Activated naive CD4-positive, alpha-beta T cell treated with anti-CD3 and anti-CD28 coated beads, Interleukin-2, amount 50 U/mL, for 16 hours (primary cell): ENCODE measurements at places on chromosomes 6 and 20.
A peak's percentile ranks its signal among the peaks of the same experiment; 100 is the strongest.

- DNase-seq = peak; percentile 73
Observed at GRCh38 chr6:42782689-42783176, 881 bp downstream of the BICRAL start.

GRCh38 chr6:151239603-151240035 is at the start of gene AKAP12:
Gene AKAP12, plus strand, starts transcription at chr6:151239967. Its CDS starts 596 bp downstream, at chr6:151240563.
- DNase-seq = no peak

- DNase-seq = no peak
Observed at GRCh38 chr20:33312583-33312982, 29.6 kb downstream of the BPIFB1 start.

DNA sequence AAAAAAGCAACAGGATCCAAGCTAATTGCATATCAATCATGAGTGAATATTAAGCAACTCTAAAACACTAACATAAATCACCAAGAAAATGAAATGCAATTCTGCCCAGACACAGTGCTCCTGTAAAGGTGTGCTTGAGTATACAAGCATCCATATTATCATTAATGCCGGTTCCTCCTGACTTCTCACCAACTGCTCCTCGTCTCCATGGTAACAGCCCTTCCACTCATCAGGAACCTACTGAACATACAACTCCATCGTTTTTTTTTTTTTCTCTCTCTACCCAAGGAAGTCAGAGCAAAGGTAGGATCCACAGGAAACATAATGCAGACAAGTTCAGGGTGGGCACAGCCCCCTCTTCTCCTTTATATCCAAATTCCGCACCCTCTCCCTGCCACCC is 12.4 kb downstream of the GABBR1 start:
- no peak for DNase-seq

DNA sequence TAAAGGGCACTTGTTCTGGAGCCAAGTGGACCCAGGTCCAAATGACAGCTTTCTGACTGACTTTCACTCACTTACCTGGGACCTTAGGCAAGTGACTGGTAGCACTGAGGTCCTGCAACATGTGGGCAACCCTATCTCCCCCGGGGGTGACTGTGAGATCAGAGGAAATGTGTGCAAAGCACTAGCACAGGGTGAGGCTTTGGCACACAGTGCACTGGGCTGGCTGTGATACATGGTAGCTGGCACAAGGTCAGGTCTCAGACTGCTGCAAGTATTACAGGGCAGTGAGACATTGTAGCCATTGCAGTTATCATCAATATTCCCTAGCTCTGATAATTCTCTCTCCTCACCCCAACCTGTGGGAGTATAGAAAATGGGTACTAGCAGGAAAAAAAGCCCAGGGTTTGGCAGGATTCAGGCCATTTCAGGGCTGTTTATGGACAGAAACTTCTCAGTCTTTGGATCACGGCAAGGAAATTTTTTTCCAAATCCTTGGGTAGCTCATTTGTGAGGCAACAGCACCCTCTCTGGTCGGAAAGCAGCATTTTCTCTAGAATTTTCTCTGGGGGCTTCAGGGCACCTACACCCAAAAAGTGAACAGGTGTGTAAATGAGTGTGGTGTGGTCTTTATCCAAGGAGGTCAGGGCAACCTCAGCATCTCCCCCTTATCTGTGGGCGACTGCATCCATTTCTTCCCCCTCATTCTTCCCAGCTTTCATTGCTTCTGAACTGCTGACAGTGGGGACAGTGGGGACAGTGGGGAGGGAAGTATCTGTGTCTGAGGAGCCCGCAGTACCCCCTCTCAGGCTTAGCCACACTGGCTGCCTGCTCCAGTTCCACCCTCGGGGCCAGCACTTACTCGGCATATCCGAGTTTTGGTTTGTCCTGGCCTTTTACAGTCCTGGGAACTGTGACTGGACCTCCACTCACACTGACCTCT is 148.7 kb upstream of the PHACTR3 start:
- no peak for DNase-seq

- no peak for DNase-seq
Observed at GRCh38 chr20:42945234-42945994, 244.3 kb downstream of the PTPRT start.

- DNase-seq = no peak
Observed at GRCh38 chr6:9484091-9484490, 930.8 kb downstream of the TFAP2A start.

- no peak for DNase-seq
Observed at GRCh38 chr6:13014504-13015378, 298.2 kb downstream of the PHACTR1 start.

DNA sequence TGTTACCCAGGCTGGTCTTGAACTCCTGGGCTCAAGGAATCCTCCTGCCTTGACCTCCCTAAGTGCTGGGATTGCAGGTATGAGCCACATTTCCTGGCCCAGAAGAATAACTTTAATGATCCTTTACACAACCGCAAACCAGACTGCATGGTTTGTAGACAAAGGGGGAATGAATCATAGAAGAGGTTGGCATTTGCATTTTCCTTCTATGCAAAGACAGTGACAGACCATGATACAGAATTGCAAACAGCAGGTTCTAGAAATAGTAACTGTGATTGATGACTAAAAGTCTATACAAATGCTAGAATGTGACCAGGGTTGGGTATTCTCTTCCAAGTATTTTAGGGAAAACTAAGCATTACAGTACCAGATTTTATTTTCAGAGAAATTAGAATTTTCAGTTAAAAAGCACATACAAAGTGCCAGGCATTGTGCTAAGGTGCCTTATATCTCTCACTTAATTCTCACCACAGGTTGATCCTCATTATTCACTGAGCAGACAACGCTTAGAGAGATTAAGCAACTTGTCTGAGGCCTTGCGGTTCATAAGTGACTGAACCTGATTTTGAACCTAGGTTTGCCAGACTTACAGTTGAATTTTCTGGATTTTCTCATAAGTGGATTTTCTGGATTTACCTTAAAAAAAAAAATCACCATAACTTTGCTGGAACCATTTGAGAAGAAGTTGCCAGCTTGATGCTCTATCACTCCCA is 146.6 kb downstream of the ZFAND3 start:
- DNase-seq = no peak

- DNase-seq = no peak
Observed at GRCh38 chr6:25124216-25124715, 154.9 kb upstream of the CARMIL1 start.

DNA sequence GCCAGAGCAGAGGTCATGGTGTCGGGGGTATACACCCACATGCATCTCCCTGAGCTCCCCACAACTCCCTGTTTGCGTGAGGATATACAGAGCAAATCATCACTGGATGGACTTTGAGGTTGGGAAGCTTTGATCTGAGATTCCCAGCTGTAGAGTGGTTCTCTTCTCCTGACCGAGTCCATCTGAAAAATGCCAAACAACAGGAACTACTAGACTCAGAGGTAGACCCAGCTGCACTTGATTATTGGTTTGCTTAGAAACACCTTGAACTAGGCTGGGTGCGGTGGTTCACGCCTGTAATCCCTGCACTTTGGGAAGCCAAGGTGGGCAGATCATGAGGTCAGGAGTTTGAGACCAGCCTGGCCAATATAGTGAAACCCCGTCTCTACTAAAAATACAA is 125.0 kb downstream of the UNC5CL start:
- DNase-seq = no peak

DNA sequence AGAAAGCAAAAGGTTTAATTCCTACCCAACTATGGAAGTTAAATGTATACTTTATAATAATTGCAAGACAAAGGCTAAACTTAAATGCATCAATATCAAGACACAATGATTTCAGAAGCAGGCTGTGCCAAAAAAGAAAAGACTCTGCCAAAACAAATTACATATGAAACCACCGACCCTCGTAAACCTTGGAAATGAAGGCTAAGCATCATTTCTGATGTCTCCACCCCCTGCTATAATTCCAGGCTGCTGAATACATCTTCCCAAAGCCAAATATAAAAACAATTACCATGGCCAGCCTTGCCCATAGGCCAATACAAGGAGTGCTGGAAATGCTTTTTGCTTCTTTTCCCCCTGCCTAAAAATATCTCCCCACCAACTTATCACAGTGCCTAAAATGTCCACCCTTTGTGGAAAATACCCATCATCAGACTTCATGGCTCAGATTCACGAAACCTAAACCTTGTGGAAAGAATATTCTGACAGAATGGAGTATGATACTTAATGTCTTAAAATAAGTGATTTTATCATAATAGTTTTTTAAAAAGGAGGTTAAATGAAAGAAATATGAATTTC is 37.4 kb downstream of the RCAN2 start:
- no peak for DNase-seq

DNA sequence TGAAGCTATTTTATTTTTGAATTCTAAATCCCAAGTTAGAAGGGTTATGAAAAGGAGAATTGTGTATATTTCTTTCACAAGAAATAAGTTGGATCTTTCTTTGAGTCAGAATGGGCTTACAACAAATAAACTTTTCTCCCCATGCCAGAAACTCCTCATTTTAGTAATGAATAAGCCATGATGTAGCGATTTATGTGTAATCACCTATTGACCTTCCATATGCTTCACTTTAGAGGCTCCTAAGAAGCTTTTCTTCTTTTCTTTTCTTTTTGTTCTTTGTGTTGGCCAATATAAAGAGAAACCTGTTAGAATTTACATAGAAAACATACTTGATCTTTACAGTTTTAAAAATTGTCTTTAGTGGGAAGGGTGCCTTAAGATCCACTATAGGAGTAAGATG is 370.2 kb downstream of the UTRN start:
- no peak for DNase-seq

- DNase-seq = no peak
Observed at GRCh38 chr6:27149150-27149549, 98.4 kb upstream of the PRSS16 start.

DNA sequence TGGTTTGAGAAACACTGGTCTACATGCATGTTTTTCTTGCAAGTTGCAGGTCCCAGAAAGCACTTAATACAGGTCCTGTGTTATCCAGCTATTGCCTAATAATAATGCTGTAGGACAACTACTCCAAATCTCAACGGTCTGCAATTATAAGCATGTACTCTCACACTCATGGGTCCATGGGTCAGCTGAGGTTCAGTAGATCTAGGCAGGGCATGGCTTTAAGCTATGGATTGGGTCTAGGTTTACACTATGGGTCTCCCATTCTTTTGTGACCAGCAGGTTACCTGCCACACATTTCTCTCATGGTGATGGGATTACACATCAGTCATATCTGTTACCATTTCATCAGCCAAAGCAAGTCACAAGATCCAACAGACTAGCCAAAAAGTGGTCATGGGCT is 13.9 kb downstream of the ISM1 start:
- DNase-seq = no peak

- no peak for DNase-seq
Observed at GRCh38 chr6:130716466-130716865, 110.7 kb upstream of the SMLR1 start.

DNA sequence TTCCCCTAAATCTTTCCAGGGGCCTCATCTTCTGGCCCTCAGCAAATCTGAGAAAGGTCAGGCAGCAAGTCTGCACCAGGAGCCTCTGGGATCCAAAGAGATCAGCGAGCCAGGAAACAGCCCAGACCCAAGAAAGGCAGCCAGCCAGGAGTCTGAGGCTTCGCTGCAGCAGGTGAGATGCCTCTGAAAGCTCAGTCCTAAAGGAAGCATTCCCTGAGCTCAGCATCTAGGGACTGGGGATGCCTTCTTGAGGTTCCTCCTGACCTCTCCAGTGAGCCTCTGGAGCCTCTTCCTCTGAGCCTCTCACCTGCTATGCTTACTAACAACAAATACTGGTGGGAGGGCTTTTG is 118.8 kb upstream of the MAFB start:
- no peak for DNase-seq

GRCh38 chr6:56637640-56638039 is 5.0 kb downstream of the DST start:
- no peak for DNase-seq

DNA sequence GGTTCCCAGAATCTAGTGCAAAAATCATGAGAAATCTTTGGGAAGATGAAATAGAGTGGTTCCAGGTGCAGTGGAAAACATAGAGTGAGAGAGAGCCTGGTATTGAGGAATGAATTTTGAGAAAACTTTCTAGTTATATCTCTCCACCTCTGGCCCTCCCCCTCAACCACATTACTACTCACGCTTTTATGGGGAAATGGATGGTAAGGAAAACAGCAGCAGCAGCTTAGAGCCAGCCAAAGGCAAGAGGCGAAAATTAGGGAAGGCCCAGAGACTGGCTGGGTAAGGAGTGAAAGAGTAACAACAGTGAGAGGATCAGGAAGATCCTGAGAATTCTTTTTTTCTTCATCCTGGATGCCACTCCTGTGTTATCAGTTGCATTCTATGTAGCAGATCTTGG is 187.9 kb upstream of the ECI2 start:
- no peak for DNase-seq

GRCh38 chr20:8457978-8458377 is 325.9 kb downstream of the PLCB1 start:
- no peak for DNase-seq

DNA sequence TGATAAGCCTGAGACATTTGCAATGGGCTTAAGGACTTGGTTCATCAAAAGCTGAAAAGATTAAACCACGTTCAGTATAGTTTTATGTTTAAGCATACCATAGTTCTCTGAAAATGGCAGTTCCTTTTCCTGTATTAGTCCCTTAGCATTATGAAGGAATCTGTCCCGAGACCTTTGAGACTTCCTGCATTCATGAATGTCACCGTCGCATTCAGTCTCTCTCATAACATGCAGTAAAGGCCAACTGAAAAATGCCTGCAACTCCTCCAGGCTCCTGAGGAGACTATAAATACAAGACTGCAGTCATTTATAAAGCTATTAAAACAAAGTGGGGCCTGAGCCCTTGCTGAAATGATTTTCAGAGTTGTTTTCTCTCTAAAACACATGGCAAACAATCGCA is 129.1 kb downstream of the SYCP2 start:
- DNase-seq = no peak

- DNase-seq = no peak
Observed at GRCh38 chr6:82076916-82077315, 170.6 kb downstream of the IBTK start.
